ENCODE measurements at places on chromosomes 12 and 14. TPM values are rescaled to one million over a fixed set of nuclear protein-coding genes. Genes with fewer than 3 reads are reported as not detected.

PCK2 gene
- 3.4 TPM for polyA plus RNA-seq

GPRC5D gene
- 0.40 TPM for polyA plus RNA-seq

OVCH1 gene
- polyA plus RNA-seq, result 0.06 TPM

DAO gene
- not detected for polyA plus RNA-seq

PMEL gene
- 2.2 TPM for polyA plus RNA-seq

LBHD2 gene
- not detected for polyA plus RNA-seq

GRCh38 chr14:93965287-93965821, 11.0 kb downstream of the ASB2 start:
- no peak for DNase-seq

DNA sequence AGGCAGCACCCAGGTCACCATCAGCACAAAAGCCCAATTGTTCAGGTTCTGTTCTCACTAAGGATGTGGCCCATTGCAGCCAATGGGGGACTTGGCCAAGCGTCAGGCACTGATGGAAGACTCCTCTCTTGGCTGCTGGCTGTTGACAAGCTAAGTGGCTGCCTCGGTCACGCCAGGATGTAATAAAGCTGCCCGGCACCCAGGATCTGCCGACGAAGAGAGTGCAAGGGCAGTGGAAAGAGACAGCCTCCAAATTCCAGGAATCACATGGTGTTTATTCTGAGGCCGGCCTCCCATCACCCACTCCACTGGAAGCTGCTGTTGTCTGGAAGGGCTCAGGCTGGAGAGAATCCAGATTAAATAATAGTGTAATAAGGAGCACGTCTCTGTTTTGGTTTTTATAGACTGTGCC, 451.8 kb upstream of the TBX3 start:
- DNase-seq, result peak; percentile 25

DNA sequence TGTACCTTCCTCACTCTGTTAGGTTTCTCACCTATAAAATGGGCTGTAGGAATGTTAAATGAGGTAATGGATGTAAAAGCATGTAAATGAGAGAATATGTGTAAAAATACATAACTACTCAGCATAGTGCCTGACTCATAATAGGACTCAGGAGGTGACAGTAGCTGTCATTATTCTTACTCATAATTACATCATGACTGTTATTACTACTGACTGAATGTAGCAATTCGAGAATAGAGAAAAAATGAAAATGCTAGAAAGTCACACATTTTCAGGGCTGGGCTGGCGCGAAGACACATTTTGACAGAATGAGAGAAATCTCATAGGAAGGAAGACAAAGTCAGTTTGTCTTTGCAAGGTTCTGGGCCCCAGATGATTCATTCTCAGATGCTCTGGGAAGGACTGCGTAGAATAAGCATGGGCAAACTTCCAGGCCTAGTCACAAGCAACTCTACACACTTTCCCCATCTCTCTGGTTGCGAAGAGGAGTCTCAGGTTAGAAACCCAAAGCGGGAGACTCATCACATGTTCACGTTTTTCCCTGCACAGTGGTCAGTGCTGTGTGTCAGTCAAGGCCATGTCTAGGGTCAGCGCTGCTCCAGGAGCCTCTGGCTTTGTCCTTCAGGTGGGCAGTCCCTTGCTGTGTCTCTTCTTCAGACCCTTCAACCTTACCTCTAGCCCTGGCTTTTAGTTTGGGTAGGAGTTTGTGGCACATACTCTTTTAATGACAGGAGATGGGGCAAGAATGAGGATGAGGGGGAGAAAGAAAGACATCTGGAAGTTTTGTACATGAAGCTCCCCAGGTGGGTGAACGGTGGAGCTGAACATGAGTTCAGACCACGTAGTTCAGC, 8.4 kb downstream of the GPRC5A start:
- DNase-seq, result no peak

DNA sequence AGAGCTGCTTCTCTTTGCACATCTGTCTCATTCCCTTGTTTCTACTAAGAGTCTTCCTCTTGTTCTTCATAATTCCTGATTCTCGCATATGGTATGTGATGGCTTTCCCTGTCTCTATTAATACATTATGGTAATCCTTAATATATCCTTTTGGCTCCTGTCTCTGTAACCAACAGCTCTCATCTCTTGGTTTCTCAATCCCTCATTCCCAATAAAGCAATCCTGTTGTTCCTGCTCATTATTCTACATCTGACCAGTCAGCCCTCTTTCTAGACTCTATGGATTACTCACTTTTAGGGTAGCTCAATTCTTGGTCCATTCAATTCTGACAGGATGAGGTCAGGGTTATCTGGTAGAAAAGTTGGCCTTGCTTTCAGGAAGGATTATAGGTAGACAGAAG, 349.9 kb downstream of the LRIG3 start:
- no peak for DNase-seq

DNA sequence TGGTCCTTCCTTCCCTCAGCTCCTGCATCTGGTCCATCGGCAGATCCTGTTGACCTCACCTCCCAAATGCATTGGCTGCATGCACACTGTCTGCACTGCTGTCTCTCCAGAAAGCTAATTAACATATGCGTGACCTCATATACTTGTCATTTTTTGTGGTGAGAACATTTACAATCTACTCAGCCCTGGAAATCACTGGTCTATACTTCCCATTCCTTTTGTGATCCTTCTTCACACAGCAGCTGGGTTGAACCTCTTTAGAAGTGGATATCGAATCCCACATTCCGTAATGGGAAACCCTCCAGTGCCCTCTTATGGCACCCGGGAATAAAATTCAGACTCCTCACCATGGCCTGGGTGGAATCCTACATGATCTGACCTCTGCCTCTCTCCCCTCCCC, 45.0 kb downstream of the SMOC1 start:
- DNase-seq, result no peak

- DNase-seq, result peak; percentile 42
Measured at GRCh38 chr12:84313323-84313675, 599.3 kb downstream of the SLC6A15 start.

DNA sequence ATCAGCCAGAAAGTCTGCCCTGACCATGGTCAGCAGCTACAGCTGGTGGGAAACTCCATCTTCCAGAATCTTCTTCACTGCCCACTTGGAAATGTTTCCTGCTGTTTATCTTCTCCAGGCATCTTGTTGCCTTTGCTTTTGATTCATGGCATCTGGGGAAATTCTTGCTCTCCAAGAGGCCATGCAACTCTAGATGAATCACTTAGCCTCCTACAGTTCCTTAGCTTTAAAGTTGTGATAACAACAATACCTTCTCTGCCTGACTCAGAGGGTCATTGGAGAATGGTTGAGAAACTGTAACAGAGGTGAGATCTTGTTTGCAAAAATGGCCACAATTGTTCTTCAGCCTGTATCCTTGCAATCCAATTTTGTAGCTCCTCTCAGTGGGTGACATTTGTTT, 121.0 kb upstream of the VRK1 start:
- DNase-seq, result no peak

DNA sequence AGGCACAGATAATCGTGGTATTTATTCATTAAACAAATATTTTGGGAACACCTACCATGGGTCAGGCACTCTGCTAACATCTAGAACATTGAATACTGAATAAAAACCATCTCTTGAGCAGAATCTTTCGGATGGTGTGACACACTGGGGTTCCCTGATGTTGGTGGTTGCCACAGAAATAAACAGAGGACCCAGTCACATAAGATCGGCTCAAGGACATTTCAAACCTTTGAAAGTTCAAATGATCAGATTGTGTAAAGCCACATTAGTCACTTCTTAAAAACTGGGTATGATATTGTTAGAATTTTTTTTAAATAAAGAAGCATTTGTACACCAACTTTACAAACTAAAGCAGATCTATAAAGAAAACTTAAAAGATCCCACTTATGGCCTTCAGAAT, 39.0 kb downstream of the NR1H4 start:
- no peak for DNase-seq

- DNase-seq, result peak; percentile 21
Measured at GRCh38 chr14:100898465-100898864, 5.1 kb downstream of the RTL1 start.

DNA sequence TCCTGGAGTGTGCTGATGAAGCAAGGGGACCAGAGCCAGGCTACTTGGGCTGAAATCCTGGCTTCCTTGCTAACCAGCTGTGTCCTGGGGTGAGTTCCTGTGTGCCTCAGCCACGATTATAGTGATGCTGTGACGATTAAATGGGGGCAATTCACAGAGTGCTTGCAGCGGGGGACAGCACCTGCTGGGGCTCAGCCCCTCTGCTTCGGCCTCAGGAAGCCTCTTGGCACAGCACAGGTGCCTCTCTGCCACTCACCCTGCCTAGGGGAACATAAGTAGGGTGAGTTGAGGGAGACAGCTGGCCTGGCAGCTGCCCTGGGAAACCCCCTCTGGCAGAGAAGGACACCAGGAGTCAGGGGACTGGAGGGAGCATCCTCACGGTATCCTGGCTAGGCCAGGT, 9.4 kb downstream of the KRT80 start:
- DNase-seq, result peak; percentile 71

- no peak for DNase-seq
Measured at GRCh38 chr14:69753860-69754259, 13.1 kb upstream of the SRSF5 start.

- no peak for DNase-seq
Measured at GRCh38 chr12:89706551-89706950, 2.1 kb downstream of the ATP2B1 start.
